ENCODE measurements at places on chromosomes 13 and 19.

- DNase-seq, result no peak
Measured at GRCh38 chr19:10316229-10317044, 622 bp upstream of the FDX2 start.

- DNase-seq, result no peak
Measured at GRCh38 chr19:40590464-40591265, 10.5 kb upstream of the LTBP4 start.

- DNase-seq, result no peak
Measured at GRCh38 chr13:79799059-79799867, 318.3 kb downstream of the NDFIP2 start.

DNA sequence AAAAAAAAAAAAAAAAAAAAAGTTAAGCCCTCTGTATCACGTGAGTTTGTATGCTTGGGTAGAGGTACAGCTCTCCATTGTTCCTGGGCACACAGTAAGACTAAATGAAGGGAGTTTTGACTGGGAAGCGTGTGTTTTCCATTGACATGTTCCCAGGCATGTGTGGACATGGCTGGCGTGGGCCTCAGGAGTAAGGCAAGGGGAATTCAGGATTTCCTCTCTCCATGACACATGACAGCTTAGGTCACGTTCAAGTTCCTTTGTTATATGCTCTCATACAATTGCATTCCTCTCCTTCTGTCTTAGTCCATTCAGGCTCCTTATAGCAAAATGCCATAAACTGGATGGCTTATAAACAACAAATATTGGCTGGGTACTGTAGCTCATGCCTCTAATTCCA is 17.1 kb upstream of the MAP3K10 start:
- no peak for DNase-seq
